ENCODE measurements at places on chromosomes 5 and 9.

- DNase-seq: no peak
Measured at GRCh38 chr5:78003919-78004318, 227.8 kb upstream of the TBCA start.

GRCh38 chr5:60809891-60810425 is 34.1 kb downstream of the ELOVL7 start:
- no peak for DNase-seq

DNA sequence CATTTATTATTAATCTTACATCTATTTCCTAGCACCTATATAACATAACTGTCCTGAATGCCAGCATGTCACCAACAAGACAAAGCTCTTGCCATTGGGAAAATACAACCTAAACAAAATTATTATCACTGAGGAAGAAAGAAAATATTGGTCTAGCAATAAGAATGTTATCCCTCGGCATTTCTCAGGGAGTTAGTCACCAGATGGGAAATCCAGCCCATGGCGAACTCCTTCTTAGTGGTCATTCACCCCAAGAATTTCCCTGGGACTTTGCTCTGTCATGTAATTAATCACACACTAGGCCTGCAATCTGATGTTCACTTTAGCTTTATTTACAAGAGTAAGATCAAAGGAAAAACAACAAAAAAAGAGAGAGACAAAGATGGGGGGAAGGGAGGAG is 56.1 kb upstream of the TAS2R1 start:
- no peak for DNase-seq

DNA sequence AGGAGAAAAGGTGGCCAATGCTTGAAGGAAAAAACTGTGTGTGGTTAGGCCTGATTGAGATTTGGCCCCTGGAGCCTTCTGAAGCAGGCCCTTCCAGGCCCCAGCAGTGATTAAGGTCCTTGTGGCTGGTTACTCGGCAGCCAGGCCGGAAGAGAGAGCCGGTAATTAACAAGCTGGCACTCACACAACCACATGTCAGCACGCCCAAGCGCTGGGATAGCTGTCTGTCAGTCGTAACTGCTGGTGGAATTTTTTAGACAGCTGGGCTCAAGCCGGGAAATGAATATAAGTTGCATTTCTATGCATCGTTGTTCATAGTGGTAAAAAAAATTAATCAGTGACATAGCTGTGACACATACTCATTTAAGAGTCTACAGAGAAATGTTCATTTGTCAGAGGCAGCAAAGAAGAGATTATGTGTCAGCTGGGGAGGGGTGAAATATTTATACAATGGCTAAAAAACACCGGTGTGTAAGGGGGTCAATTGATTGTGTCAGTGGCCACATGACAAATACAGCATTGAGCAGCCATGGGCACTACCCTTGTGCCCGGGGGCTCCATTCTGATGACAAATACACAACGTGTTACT is 13.7 kb upstream of the ARAP3 start:
- DNase-seq: no peak

DNA sequence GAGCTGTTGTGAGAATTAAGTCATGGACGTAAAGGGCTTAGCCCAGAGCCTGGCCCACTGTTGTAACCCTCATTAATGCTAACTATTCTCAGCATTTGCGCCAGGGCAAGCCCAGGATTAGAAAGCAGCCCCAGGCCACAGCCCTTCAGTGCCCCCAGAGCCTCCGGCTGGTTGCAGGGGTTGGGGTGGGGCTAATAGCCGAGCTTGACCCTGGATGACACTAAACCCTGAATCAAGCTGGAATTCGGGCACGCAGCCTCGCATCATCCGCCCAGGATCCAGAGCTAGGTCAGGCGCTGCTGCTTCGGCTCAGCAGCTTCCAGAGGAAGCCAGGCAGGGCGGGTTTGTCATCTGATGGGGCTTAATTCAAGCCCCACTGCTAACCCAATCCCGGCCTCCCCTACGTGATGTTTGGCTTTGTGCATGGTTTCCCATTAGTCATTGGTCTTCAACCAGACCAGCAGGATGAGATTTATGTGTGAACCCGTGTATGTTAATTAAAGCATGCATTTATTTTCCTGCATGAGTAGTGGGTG is 1.2 kb upstream of the MEGF9 start:
- DNase-seq: no peak

DNA sequence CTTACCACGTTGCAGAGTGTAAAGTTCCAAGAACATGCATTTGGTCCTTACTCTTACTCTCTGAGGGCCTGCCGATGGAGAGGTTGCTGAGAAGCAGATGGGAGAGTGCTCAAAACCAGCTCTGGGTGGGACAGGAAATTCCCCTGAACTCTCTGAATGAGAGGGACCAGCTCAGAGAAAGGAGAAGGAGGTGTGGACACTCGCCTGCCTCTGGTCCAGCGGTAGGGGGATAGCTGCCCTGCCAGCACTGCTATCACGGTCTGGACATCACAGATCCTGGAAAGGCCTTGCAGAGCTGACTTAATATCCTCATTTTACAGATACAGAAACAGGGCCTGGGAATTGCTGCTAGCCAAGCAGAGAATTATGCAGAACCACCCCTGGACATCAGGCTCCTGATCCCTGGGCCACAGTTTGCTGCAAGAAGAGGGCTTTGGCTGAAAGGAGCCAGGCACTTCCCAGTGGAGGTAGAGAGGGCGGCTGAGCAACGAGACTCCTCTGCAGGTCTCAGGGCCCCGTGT is 4.9 kb downstream of the TRAF1 start:
- no peak for DNase-seq

DNA sequence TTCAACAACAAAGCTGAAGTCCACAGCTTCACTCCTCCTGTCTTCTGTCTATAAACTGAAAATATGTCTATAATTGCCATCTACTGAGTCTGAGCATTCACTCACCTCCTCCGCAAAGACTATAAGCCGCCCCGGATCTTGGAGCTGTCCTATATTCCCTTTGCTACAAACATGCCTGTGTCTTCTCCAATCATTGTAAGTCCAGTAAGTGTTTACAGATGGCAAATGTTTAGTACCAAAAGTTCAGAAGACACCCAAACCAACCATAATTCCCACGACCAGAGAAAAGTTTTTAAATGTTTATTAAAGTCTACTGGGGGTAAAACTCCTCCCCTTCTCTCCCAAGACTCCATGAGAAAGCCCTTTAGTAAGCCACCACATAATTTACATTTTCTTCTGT is 80.9 kb downstream of the EBF1 start:
- no peak for DNase-seq

DNA sequence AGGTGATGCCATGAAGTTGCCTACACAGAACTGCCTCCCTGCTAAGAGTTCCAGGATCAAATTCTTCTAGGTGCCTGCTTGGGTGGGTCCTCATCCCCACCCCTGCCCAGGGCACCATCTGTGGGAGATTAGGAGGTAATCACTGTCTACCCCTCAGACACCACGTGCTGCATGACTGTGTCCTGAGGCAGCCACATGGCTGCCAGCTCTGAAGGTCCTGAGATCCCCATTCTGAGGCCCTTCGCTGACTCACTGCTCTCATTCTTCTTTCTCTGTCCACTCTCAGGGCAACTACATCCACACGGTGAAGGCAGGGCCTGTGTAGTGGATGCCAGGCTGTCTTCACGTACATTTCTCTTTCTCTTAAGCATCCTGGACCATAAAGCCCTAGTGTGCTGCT is 222.9 kb upstream of the ANKRD55 start:
- no peak for DNase-seq

GRCh38 chr9:75432386-75432785 is 344.1 kb downstream of the OSTF1 start:
- DNase-seq: no peak

GRCh38 chr9:123914517-123915196 is 15.3 kb downstream of the DENND1A start:
- no peak for DNase-seq

GRCh38 chr5:62522811-62523210 is 55.8 kb upstream of the LRRC70 start:
- no peak for DNase-seq

GRCh38 chr5:10870791-10871190 is 109.8 kb upstream of the DAP start:
- no peak for DNase-seq

DNA sequence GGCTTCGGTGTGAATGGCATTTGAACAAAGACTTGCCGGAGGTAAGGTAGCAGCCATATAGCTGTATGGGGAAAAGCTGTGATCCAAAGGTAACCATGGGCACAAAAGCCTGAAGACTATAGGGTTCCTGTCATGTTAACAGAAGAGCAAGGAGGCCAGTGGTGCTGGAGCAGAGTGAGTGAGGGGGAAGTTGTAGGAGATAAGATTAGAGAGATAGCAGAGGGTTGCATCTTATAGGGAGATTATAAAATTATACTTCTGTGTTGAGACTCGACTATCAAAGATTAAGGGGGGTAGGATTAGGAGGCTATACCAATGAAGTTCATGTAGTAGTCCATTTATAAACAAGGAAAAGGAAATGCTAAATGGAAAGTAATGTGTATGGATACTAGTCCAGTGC is 3.3 kb downstream of the NCBP1 start:
- DNase-seq: no peak

- no peak for DNase-seq
Measured at GRCh38 chr9:81456431-81457006, 232.8 kb downstream of the TLE1 start.

- DNase-seq: no peak
Measured at GRCh38 chr5:176612855-176613254, 2.9 kb upstream of the GPRIN1 start.

DNA sequence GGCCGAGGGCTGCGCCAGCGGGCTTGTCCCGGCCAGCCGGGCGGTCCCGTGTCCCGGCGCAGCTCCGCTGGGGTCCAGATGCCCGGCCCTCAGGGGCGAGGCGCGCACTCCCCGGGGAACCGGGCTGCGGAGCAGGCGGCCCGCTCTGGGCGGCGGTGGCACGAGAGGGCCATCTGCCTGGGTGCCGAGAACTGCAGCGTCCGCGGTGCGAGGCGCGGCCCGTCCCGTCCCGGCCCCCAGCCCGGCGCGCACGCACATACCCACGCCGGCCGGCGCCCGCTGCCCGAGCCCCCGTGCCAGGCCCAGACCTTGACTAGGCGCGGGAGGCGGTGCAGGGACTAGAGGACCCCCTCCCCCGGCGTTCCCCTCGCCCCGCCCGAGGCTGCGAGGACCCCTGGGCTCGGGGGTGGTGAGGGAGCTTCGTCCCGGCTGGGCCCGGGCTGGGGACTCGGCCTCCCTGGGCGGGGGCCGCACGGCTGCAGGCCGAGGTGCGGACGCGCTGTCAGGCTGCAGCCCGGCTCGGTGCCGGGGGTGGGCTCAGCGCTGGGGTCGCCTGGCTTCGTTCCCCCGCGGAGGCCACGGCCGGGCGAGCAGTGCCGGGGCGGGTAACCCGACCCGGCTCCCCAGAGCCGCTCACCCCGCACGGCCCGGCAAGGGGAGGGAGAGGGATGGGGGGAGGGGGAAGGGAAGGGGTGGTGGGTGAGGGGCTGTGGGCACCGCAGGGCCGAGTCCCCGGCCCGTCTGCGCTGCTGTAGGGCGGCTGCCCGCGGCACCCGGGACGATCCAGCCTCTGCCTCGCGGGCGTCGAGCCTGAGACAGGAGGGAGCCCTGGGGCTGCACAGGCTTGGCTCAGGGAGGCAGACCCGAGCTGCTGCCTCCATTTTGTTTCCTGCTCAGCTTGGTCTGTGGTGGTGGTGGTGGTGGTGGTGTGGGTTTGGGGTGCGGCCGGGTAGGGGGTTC is 1.2 kb upstream of the NSD1 start:
- DNase-seq: peak; percentile 56

GRCh38 chr9:71145179-71145578 is 23.8 kb upstream of the TRPM3 start:
- DNase-seq: no peak

DNA sequence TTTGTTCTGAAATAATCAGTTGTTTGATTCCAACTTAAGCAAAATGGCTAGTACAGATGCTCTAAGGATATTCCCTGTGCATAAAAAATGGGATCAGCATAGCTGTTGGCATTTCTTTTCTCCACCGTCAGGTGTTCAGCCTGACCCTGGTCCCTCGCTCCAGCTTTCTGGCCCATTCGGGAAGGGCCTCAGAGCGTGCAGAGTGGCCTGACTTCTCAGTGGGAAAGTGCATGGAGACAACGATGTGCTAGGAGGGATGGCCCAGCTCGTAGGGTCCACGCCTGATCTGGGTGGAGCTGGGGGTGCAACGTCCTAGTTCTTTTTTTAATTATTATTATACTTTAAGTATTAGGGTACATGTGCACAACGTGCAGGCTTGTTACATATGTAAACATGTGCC is 319.1 kb upstream of the IRX4 start:
- no peak for DNase-seq

DNA sequence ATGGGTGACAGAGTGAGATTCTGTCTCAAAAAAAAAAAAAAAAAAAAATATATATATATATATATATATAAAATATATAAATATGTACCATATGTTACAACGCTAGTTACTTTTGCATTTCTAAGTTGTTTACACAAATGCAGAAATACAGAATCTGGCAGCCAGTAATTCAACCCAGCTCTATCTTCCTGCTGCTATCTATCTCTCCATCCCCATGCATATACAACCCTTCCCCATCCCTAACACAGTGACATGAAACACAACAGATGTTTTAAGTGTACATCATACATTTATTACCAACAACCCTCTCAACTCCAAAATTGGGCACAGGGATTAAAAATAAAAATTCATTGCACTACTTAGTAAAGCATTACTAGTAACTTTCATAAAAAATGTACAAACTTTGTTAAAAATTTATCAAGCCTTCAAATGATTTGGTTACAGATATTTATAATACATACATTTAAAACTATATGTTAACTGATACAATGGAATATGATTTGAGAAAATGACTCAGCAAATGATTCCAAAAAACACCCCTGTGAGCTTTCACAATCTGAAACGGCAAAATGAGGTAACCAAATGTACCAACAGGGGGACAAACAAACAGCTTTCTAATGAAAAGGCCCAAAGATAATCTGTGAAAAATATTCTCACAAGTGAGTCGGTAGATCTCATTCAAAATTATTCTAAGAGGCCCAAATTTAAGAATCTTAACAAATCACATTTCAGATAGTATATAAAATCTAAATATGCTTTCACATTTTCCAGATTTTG is 63.8 kb downstream of the RNF38 start:
- no peak for DNase-seq

DNA sequence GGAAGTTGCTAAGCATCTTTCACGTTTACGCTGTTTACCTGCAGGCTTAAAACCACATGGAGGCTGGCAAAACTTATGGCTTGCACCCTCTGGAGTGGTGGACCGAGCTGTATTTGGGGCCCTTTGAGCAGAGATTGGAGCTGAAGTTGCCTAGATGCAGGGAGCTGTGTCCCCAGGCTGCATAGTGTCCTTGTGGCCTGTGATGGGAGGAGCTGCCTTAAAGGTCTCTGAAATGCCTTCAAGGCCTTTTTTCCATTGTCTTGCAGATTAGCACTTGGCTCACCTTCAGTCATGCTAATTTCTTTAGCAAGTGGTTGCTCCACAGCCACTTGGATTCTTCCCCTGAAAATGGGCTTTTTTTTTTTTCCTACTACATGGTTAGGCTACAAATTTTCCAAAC is 81.5 kb upstream of the CHD1 start:
- no peak for DNase-seq
